AG08395 (cell line): ENCODE measurements at places on chromosomes 11 and 22.

DNA sequence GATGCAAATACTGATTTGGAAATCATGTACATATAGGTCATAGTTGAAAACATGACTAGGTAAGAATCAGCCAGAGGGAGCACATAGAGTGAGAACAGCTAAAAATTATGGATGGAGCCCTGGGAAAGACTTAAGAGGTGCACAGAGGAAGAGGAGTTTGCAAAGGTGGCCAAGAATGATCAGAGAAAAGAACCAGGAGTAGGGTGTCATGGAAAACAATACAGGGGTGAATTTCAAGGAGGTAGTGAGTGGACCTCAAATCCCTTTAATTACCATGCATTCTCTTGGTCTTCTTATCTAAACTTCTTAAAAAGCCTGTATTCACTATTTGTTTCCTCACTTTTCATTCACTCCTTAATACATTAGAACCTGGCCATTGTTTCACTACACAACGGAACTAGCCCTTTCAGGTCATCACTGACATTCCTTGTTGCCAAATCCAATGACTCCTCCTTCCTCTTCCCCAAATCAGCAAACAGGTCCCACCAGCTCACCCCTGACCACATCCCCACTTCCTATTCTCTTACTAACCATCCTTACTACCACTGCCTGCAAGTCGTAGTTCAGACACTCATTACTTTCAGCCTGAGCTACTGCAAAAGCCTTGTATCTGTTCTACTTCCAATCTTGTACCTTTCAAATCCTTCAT lies 22.6 kb downstream of the BUD13 start:
- DNase-seq, result no peak

GRCh38 chr11:70521475-70522308 lies 123.4 kb downstream of the CTTN start:
- DNase-seq, result no peak

- DNase-seq, result no peak
Observed at GRCh38 chr11:75768909-75769771, 562 bp downstream of the DGAT2 start.

DNA sequence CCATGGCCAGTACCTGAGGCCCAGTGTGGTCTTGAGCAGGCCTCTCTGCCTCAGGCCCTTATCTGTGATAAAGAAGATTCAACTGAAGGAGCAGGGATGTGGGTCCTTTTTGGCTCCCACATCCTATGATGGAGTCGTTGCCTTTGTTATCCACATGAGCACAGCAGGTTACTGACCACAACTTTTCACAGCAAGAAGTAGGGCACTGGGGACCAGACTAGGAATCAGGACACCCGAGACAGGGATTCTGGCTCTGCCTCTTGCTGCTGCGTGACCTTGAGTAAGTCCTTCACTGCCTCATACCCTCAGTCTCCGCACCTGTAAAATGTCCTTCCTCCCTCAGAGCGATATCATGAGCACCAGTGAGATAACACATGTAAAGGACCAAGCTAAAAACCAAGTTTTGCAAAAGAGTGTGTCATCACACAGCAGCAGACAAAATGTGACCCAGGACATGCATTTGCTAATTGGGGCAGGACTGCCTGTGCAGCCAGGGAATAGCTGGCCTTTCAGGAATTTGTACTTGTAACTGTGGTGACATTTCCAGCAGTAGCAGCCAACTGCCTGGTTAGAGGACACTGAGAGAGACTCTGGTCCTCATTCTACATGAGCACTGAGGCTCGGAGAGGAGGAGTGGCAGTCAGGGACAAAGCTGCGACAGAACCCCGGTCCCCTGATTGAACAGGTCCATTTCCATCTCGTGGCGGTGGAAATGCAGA lies 13.2 kb upstream of the SMIM35 start:
- DNase-seq, result no peak

GRCh38 chr11:97514446-97514845 lies 1124.6 kb downstream of the JRKL start:
- DNase-seq, result no peak

GRCh38 chr11:124791626-124792341 lies 8.4 kb downstream of the MSANTD2 start:
- DNase-seq, result no peak

DNA sequence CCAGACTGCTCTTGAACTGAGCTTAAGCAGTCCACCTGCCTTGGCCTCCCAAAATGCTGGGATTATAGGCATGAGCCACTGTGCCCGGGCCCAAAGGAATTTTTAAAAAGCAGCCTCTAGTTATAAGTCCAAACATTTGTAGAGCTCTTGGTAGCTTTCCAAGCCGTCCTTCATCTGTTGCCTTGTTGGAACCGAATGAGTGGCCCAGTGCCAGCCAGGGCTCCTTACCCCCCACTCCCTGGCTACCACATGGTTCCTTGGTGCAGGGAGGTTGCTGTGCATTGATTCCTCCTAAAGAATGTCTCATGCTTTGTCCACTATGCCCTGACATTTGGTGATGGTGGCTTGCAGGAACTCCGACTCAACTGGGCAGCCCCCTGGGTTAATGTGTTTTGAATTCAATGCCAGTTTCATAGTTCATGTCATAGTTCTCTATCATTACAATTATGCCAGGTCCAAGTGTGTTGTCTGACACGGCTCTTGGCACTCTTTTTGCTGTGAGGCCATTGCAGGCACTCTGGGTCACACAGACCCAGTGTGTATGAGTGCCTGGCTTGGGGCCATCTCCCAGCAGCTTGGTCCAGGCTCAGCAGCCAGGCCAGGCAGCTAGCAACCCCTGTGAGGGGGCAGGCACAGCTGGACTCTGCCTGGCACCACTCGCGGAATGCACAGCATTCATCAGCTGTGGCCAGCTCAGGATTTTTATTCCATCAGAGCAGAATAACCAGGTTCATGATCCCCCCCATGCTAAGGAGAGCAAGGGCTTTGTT lies 13.3 kb upstream of the MICALL1 start:
- DNase-seq, result no peak

- no peak for DNase-seq
Observed at GRCh38 chr11:102751673-102752072, 26.9 kb upstream of the MMP8 start.

GRCh38 chr22:23233752-23234408 lies 53.6 kb downstream of the BCR start:
- peak; percentile 47 for DNase-seq

DNA sequence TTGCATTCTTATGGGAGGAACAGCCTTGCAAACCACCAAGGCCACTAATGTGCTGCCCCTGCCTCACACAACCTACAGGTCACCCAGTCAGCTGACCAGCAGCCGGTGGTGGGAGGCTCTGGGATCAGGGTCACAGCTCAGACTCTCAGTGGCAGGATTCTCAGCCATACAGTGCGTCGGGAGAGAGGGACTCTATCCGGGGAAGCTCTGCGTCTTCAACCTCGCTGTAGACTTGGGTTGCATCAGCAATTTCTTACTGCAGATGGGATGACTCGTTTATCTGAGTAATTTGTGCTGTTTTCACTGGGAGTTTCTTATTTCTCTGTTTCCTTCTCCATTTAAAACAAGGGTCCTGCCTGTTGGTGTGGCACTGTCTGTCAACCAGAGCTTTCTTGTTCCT lies 257.7 kb downstream of the TBC1D22A start:
- peak; percentile 24 for DNase-seq

GRCh38 chr22:42834177-42834949 lies 22.7 kb downstream of the ARFGAP3 start:
- DNase-seq, result no peak

GRCh38 chr11:13108416-13108815 lies 99.3 kb downstream of the RASSF10 start:
- DNase-seq, result no peak

GRCh38 chr11:771617-772204 lies 5.6 kb downstream of the GATD1 start:
- no peak for DNase-seq

DNA sequence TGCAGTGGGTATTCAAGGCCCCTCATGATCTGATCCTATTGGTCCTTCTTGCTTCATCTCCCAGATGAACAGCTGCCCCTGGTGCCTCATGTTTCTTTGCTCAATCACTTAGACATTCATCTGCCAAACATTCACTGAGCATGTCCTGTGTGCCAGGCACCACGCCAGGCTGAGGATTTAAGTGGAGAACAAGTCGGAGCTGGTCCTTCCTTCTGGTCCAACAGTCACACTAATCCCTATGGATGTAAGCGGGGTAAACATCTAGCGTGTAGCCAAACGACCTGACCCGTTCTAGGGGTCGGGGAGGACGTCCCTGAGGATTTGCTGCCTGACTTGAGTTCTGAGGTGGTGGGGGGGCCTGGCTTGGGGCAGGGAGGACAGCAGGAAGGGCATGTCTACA lies 21.9 kb downstream of the ZMAT5 start:
- DNase-seq, result peak; percentile 56

GRCh38 chr11:122046846-122047245 lies 69.2 kb downstream of the BLID start:
- DNase-seq, result peak; percentile 24

DNA sequence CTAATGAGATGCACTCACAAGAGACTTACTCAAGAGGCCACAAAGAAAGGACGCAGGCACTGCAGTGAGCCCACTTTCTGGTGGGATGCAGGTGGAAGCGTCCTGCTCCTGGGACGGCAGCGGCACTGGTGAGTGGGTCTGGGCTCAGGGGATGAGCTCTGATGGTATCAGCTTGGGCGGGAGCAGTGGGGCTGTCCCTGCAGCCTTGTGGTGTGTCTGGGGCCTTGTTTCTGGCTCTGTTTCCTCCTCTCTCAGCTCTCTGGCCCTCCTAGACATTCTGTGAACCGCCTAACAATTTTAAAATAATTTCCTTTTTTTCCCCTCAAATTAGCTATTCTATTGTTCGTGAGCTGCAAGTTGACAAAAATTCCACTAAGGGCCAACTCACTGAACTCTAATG lies 8.8 kb upstream of the ST14 start:
- no peak for DNase-seq

GRCh38 chr11:19646921-19647320 lies 65.7 kb upstream of the NAV2 start:
- peak; percentile 94 for DNase-seq

GRCh38 chr22:43128116-43128515 lies 15.1 kb downstream of the MCAT start:
- no peak for DNase-seq

- DNase-seq, result no peak
Observed at GRCh38 chr11:35355102-35355749, 64.1 kb downstream of the SLC1A2 start.

GRCh38 chr11:100756559-100756958 lies 69.5 kb downstream of the ARHGAP42 start:
- DNase-seq, result no peak

GRCh38 chr11:81674211-81674610 lies 1059.5 kb downstream of the FAM181B start:
- DNase-seq, result no peak

- DNase-seq, result peak; percentile 39
Observed at GRCh38 chr22:30733181-30733631, 38.5 kb downstream of the OSBP2 start.

DNA sequence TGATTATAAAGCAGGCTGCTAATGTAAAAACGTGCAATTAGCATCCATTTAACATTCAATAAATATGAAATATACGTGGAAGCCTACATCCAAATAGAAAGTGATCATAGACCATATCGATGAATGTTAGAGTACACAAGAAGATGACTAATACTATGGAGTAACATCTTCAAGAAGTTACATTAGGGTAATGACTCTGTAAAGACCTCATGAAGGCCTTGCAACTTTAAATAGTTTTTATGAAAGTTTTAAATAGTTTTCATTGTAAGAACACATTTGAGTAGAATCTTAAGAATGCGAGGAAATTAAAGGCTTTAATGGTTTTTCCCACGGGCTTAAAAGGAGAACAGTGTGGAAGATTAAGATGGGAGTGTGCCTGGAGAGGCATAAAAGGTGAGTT lies 1.4 kb downstream of the TRIM34 start:
- DNase-seq, result peak; percentile 18

DNA sequence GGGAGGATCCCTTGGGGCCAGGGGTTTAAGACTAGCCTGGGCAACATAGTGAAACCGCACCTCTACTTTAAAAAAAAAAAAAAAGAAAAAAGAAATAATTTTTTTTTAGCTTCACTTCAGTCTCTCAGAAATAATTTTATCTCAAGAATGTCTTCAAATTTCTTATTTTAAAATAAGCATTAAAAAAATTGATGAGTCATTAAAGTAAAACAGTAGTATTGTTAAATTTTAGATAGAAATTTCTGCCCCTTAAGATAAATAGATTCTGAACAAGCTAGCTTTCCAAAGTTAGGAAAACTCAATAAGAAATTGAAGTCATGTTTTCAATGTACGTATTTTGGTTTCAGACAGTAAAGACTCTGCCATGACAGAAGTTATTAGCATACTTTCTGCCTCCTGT lies 7.7 kb upstream of the PACS1 start:
- no peak for DNase-seq

GRCh38 chr11:29280452-29280851 lies 736.4 kb downstream of the KCNA4 start:
- DNase-seq, result no peak

DNA sequence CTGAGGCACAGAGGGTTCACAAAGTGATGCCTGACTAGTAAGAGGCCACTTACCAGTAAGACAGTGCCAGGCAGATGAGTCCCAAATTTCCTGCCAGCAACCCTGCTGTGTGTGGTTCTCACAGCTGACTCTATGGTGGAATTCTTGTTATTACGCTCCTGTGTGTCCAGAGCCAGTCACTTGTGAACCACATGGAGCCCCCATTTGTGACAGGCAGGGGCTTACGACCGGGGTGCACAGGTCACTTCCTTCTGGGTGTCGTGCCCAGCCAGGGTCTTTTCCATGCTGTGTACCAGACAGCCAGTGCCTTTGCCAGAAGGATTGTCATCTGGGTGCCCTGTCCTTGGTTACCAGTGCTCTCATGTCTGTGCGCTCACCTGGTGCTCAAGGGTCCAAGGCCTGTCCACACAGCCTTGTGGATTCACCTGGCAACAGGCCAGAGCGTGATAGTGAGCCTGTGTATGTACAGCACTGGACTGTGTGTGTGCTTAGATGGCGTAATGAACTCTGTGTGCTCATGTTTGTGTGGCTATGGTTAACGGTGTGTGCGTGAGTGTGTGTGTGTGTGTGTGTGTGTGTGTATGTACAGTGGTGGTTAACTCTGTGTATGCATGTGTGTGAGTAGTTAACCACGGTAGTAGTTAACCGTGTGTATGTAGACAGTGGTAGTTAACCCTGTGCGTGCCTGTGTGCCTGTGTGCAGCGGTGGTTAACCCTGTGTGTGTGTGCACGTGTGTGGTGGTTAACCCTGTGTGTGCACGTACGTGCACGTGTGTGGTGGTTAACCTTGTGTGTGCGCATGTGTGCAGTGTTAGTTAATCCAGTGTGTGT lies 18.6 kb downstream of the GRAMD4 start:
- peak; percentile 15 for DNase-seq

GRCh38 chr11:62933750-62934495 lies 12.8 kb upstream of the CHRM1 start:
- no peak for DNase-seq

- DNase-seq, result no peak
Observed at GRCh38 chr22:49023161-49023878, 804.4 kb downstream of the BRD1 start.

DNA sequence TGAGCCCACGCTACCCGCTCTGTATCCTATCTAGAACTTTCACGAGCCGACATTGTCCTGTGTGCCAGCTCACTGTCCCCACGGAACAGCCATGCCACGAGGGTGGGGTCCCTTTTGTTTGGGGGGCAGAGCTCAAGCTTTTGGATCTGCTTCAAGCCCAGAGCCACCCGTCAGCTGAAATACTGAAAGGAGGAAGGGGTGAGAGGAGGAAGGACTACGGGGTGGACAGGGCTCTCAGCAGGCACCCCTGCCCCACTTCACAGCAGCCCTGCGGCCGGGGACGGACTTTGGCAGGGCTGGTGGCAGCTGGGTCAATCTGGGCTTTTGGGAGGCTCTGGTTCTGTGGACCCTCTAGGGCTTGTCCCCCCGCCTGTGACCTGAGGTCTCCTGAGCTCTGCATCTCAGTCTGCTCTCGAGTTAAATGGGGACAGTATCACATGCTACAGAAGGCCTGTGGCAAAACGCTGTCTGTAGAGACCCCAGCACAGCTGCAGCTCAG lies 30.0 kb upstream of the MUC5AC start:
- no peak for DNase-seq
